ENCODE measurements at places on chromosomes 5 and 9.

DNA sequence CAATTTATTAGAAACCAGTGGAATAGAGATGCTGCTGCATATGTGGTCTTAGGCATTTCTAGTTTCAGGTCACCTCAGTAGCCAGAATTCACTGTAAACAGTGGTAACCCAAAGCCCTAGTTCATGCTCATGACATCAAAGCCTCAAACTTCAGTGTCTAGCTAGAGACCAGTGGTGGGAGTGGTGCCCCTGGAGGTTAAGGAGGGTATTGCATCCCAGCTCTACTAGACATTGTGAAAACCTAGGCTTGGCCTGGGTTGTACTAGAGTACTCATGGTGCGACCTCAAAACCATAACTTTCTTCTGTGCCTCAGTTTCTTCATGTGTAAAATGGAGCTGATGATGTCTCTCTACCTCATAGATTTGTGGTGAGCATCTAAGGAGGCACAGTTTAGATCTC lies 18.8 kb downstream of the COL5A1 start:
- no peaks in the 10 kb centered on the region for H3K4me1 ChIP-seq
- no peaks in the 10 kb centered on the region for H3K27me3 ChIP-seq
- no peaks in the 10 kb centered on the region for H3K36me3 ChIP-seq
- no peak overlapping the region for H3K4me3 ChIP-seq
- no peak overlapping the region for H3K27ac ChIP-seq
- no peak for DNase-seq

GRCh38 chr9:107103621-107104020 lies 179.5 kb upstream of the RAD23B start:
- H3K27me3 ChIP-seq, result no peaks in the 10 kb centered on the region
- H3K4me3 ChIP-seq, result no peak overlapping the region
- no peak overlapping the region for H3K27ac ChIP-seq
- DNase-seq, result no peak

DNA sequence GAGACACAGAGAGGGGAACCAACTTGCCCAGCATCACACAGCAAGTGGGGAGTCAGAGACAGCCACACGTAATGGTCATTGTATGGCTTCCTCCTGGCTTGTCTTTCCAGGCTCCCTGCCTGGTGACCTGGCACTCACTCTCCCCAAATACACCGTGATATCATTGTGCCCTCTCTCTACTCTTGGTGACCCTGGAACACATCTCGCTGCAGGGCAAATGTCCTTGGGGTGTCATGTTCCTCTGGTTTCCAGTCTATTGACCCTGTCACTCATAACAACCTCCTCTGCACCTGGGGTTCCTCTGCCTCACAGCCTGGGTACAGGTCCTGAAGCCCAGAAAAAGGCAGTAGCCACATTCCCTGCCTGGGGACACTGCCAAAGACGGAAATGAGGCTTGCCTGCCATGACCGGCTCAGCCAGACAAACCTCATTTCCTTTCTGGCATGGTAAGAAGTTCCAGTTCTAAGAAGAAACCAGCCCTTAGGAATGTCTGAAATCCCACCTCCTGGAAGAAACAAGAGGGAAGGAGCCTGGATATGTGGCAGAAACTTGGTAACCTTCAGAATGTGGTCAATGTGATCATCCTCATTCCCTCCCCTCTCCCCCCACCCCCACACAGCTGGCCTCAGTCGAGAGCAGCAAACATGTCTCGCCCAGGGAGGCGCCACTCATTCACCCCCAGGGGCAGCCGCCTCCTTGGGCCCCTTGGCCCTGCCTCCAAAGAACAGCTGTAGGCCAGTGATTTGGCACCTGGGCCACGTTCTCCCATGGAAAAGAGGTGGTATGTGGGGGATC lies 30.6 kb upstream of the SMU1 start:
- H3K4me3 ChIP-seq, result no peak overlapping the region
- DNase-seq, result no peak
- no peak overlapping the region for H3K27ac ChIP-seq
- peaks cover 8% of the 10 kb centered on the region for H3K36me3 ChIP-seq

- no peak overlapping the region for H3K4me3 ChIP-seq
- no peak overlapping the region for H3K27ac ChIP-seq
- peaks cover 3% of the 10 kb centered on the region for H3K4me1 ChIP-seq
These were observed 58.3 kb downstream of the TMEM174 start for GRCh38 chr5:73231246-73231778.

DNA sequence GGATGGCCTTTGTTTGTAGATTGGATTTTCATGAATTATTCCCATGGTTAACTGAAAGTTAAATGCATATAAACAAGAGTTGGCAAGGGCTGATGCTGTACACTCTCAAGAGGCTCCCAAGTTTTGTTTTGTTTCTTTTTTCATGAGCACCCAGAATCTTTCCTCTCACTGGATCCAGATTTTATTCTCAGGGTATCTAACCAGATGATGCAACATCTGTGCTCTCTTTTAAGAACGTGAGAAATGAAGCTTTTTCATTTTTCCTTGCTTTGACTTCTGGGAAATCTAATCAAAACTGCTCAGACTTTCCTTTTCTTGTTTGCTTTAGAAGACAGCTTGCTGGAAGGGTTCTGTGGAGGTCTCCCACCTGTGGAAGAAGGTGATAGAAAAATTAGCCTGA lies 142.7 kb upstream of the SLC12A2 start:
- no peaks in the 10 kb centered on the region for H3K36me3 ChIP-seq
- H3K27ac ChIP-seq, result no peak overlapping the region
- no peaks in the 10 kb centered on the region for H3K4me1 ChIP-seq
- H3K4me3 ChIP-seq, result no peak overlapping the region
- no peak for DNase-seq

DNA sequence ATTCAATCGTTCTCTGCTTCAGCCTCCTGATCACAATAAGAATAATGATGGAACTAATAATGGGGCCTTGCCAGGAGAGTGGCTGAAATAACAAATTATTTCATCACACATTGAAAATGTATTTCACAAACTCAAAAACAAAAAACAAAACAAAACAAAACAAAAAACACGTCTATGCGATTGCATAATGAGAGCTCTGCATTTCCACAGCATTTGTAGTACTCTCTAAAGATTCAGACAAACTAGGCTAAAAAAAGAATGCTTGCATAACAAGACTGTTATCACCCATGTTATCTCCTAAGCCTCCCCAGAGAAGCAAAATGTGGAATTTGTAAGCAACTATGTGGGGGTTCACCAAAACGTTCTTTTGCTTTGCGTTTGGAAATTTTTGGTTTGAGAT lies 48.1 kb downstream of the PRELID2 start:
- H3K4me3 ChIP-seq, result no peak overlapping the region
- no peak for DNase-seq
- H3K36me3 ChIP-seq, result no peaks in the 10 kb centered on the region
- H3K27ac ChIP-seq, result no peak overlapping the region

- DNase-seq, result no peak
- no peaks in the 10 kb centered on the region for H3K27me3 ChIP-seq
- H3K4me1 ChIP-seq, result no peaks in the 10 kb centered on the region
- no peak overlapping the region for H3K27ac ChIP-seq
These were observed 632.7 kb downstream of the TLR4 start for GRCh38 chr9:118336943-118337330.

DNA sequence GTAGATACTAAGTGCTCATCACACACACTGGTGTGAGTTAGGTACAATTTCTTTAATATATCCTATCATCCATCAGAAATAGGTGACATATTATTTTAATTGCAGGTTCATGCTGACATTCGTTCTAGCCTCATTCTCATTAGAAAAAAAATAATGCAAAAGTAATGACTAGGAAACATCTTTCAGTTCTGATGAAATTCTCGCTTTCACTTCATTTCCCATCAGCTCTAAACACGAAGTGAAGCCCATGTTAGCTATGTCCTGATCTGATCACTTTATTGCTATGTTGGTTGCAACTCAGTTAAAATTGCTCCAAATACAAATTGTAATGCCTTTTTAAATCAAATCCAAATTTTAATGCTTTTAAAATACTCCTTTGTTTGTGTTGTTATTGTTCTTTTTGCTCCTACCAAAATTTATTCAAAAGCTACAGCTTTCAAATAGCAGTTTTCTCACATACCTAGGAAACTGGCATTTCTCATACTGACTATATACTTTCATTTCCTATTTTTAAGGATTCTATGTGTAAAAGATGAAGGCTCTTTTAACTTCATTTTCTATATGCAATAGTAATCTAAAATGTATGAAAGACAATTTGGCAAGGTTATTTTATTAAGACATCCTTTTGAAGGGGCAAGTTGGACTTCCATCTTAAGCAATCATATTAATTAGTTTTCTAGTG lies 1237.8 kb upstream of the ACO1 start:
- no peak overlapping the region for H3K27ac ChIP-seq
- H3K4me3 ChIP-seq, result no peak overlapping the region
- H3K36me3 ChIP-seq, result no peaks in the 10 kb centered on the region
- no peak for DNase-seq
- no peaks in the 10 kb centered on the region for H3K27me3 ChIP-seq

DNA sequence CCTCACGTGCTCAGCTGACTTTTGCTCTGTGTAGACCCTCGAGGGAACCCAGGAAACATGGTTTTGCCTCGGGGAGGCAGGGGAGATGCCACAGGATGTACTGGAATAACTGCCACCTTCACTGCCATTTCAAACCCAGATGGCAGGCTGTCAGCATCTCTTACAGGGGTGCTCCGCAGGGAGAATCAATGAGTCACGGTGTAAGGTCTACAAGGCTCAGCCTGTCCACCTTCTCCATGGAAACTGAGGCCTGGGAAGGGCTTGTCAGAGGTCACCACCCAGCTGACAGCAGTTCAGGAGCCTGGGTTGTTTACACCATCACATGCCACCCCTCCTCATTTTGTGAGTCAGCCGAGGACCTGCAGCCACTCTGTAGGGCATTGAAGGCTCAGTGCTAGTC lies 30.8 kb downstream of the DAB2IP start:
- H3K27me3 ChIP-seq, result no peaks in the 10 kb centered on the region
- H3K36me3 ChIP-seq, result no peaks in the 10 kb centered on the region
- no peak overlapping the region for H3K4me3 ChIP-seq
- H3K4me1 ChIP-seq, result no peaks in the 10 kb centered on the region

Measured in naive thymus-derived CD4-positive, alpha-beta T cell (primary cell).